EH (cell line): ENCODE measurements at places on chromosomes 3 and 15.

- no peak for DNase-seq
Measured at GRCh38 chr15:72820278-72820677, 36.7 kb upstream of the ADPGK start.

GRCh38 chr15:100831467-100831866, 48.2 kb upstream of the ALDH1A3 start:
- DNase-seq = peak; percentile 29

- DNase-seq = peak; percentile 42
Measured at GRCh38 chr15:93029836-93030429, 59.1 kb downstream of the RGMA start.

- DNase-seq = no peak
Measured at GRCh38 chr3:108099679-108100428, 9.0 kb upstream of the CD47 start.

DNA sequence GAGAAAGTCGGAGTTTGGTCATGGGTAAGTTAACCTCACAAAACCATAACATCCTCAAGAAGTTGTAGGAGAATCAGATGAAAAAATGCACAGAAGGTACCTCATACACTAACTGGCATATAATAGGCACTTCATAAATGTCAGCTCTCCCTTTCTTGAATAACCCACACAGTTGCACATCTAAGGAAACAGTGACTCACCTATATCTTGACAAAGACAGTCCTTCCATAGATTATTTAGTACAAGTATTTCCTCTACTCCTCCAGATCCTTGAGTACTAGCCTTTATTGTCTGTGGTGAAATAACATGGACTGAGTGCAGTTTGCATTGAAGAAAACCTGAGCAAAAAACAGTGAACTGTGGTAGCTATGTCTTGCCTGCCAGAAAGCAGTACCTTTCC, 46.6 kb downstream of the MAGI1 start:
- DNase-seq = no peak

DNA sequence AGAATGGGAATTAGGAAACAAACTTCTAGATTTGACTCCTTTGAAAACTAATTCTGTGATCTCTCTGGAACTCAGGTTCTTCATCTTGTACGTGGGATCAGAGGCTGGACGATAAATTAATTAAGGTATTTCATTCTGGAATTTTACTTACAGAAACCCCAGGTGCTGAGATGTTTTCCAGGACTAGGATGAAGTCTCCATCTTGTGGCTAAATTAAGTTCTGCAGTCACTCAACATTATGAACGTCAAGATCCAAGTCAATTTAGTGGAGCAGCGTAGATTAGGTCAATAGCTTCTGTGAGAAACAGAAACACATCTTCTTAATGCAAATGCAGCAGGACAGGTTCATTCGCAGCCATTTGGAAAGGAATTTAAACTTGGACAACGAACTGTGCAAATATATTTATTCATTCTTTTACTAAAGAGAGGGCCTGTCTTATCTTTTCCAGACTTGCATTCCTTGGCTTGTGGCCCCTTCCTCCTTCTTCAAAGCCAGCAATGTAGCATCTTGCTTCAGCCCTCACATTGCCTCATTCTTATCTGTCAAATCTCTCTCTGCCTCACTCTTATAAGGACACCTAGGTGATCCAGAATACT, 26.7 kb upstream of the TMC3 start:
- peak; percentile 52 for DNase-seq

- DNase-seq = no peak
Measured at GRCh38 chr3:151012753-151013152, 40.2 kb upstream of the CLRN1 start.

DNA sequence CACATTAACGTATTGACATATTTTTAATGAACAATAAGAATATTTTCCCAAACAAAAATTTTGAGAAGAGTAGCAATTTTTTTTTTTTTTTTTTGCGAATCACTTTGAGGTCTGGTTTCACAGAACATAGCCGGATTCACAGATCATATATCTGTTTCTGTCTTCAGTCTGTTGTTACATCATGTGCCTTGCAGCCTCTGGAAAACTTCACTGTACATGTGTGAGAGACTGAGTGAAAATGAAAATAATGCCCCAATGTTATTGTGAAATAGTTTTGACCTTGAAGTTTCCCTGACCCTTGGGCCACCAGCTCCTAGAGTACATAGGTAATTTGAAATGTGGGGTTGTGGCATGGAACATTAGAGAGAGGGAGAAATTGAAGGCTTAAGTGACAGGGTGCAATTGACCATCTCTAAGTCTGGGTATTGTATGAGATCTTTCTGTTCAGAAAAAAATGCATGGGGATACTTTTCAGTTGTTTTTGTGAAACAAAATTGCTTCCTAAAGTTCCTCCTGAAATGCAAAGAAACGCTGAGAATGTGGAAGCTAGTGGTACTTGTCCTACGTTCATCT, 14.0 kb downstream of the ITPR1 start:
- no peak for DNase-seq

DNA sequence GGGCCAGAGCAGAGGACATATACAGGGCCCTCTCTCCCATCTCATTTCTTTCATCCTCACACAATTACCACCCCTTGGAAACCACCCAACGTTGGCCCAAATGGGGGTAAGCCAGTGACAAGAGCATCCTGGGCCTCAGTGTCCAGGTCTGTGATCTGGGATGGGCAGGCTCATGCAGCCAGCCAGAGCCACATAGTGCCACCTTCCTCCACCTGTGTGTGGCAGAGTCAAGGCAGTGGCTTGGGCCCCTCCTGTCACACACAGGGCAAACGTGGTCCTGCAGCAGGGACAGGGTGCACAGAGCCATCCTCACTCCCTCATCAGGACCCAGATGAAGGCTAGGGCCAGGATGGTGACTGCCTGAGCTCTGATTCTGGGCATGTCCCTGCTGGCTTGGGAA, 2.3 kb upstream of the MYL3 start:
- DNase-seq = no peak

- DNase-seq = no peak
Measured at GRCh38 chr3:43432462-43432861, 146.1 kb downstream of the SNRK start.

GRCh38 chr15:55253580-55253979, 36.0 kb downstream of the RAB27A start:
- peak; percentile 42 for DNase-seq

- no peak for DNase-seq
Measured at GRCh38 chr3:129246636-129247035, 2.8 kb upstream of the COPG1 start.

DNA sequence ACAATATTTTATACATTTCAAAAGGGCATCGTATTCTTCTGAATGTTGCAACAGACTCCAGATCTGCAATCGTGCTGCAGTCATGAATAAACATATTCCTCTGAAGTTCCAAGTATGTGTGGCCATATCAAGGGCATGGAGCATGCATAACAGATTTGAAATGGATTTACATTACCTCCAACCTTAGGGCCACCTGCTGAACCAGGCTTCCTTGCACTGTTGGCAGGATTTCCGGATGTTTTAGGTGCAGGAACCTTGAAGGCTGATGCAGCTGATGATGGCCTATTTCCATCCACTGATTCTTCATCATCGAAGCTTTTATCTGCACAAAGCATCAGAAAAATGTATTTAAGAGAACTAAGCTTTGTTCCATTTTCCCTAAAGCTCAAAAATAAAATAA, 73.5 kb downstream of the CLASP2 start:
- no peak for DNase-seq

GRCh38 chr3:189995129-189995528, 125.6 kb downstream of the P3H2 start:
- no peak for DNase-seq

- no peak for DNase-seq
Measured at GRCh38 chr15:48175126-48175525, 3.0 kb downstream of the MYEF2 start.

DNA sequence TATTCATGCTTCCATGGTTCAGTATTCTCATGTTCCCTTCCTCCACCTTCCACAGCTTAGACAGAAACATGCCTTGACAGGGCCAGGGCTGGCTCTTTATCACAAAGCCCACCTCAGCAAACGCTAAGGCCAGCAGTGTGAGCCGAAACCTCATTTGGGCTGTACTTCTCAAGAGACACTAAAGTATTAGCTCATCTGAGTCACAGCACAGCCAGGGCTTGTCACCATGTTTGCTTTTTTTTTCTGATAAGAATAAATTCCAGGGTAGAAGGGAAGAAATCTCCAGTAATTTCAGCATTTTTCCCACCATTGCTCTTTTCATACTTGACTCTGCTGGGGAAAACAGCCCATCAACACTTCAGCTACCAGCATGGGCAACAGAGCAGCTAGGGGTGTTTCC, 95.4 kb downstream of the MYLK start:
- peak; percentile 76 for DNase-seq

GRCh38 chr15:85035980-85036379, 54.3 kb downstream of the PDE8A start:
- DNase-seq = peak; percentile 23

DNA sequence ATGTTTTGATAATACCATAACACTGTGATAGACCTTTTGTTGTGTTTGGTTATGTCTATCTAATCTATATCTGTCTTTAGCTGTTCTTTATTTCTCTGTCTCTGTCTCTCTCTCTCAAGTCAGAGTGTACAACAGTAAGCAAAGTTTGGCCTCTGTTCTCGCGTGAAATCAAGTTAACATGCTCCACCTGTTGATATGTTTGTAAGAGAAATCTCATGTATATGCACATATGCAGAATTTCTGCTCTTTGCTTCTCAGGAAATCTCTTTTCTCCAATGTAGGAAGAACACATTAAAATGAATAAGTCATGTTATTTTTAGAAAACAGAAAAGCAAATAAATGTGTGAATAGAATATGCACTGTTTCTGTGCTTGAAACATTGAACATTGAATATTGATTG, 425.5 kb upstream of the SEMA6D start:
- no peak for DNase-seq

GRCh38 chr3:55718521-55718921, 231.4 kb upstream of the WNT5A start:
- DNase-seq = peak; percentile 92

DNA sequence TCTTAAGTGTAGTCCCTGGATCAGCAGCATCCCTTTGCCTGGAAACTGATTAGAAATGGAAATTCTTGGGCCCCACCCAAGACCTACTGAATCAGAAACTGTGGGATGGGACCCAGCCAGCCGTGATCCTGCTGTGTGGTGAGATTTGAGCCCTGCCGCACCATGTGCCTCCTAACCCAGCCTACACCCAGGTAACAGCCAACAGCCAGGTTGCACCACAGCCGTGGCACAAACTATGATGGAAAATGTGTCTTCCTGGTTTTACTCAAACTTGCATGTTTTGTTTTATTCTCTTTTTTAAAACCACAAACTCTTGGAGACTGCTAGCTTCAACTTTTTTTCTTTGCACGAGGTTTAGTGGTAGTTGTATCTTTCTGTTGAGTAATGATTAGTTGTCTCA, 2.6 kb downstream of the LIMD1 start:
- peak; percentile 65 for DNase-seq

DNA sequence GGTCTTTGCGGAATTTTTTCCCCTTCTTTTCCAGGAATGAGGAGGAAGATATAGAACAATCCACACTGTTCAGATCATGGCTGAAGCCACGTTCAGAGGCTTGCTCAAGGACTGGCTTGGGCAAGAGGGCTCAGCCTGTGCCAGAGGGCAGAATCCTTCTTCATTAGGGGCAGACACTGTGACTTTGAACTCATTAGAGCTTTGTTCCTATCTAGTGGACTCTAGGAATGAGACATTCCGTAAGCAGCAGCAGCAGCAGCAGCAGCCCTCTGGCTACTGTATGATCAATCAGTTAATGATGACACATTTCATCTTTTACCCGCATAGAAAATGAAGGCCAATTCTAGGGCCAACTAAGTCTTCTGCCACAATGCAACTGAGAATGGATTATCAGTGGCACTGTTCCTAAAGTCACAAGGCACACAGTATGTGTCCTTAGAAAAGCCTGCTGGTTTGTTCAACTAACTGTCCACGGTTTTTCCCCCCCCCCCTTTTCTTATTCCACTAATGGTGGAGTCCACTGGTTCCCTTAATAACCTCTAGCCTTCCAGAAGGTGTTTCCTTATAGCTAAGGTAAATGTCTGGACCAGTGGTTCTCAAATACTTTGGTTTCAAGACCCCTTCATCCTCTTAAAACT, 1.7 kb upstream of the RAB8B start:
- DNase-seq = no peak

GRCh38 chr3:182740710-182741109, 52.6 kb upstream of the ATP11B start:
- DNase-seq = no peak
